ENCODE measurements at places on chromosomes 16 and 17.
A peak's percentile ranks its signal among the peaks of the same experiment; 100 is the strongest.

GRCh38 chr16:47033176-47033575 is 59.7 kb upstream of the DNAJA2 start:
- DNase-seq, result no peak

- no peak for DNase-seq
Observed at GRCh38 chr16:3712861-3713372, 4.4 kb downstream of the TRAP1 start.

GRCh38 chr17:13478326-13478830 is 123.4 kb downstream of the HS3ST3A1 start:
- no peak for DNase-seq

GRCh38 chr17:50564916-50565315 is 4.4 kb downstream of the CACNA1G start:
- DNase-seq, result no peak

- DNase-seq, result no peak
Observed at GRCh38 chr17:35390156-35390555, 16.7 kb upstream of the SLFN11 start.

- peak; percentile 63 for DNase-seq
Observed at GRCh38 chr17:82806645-82807044, 33.2 kb downstream of the ZNF750 start.

GRCh38 chr17:17063546-17064122 is 21.4 kb downstream of the MPRIP start:
- peak; percentile 45 for DNase-seq

DNA sequence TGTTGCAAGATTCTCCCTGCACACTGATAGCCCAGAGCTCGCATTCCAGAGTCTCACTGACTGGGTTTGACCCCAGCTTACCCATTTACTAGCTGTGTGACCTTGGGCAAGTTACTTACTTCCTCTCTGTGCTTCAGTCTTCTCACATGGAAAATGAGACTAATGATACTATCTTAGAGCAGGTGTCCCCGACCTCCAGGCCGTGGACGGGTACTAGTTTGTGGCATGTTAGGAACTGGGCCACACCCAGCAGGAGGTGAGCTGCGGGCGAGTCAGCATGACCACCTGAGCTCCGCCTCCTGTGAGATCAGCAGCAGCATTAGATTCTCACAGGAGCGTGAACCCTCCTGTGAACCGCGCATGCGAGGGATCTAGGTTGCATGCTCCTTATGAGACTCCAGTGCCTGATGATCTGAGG is 15.8 kb downstream of the ANKFY1 start:
- DNase-seq, result no peak

GRCh38 chr17:4877089-4877488 is 22.2 kb upstream of the C17orf107 start:
- DNase-seq, result no peak

DNA sequence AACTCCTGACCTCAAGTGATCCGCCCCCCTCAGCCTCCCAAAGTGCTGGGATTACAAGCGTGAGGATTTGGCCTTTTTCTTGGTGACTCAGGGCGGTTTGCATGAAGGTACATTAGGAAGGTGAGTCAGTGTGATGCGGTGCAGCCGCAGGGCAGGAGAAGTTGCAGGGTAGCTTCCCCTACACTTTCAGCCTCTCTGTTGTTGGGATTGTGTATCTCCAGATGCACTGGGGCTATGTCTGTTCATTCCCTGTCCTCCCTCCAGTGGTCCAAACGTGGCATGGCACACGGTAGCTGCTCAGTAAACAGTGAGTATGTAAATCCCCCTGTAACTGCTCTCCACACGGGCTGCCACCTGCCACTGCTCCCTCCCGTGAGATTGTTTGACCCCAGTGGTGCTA is 109.1 kb upstream of the CDC42EP4 start:
- DNase-seq, result peak; percentile 77

DNA sequence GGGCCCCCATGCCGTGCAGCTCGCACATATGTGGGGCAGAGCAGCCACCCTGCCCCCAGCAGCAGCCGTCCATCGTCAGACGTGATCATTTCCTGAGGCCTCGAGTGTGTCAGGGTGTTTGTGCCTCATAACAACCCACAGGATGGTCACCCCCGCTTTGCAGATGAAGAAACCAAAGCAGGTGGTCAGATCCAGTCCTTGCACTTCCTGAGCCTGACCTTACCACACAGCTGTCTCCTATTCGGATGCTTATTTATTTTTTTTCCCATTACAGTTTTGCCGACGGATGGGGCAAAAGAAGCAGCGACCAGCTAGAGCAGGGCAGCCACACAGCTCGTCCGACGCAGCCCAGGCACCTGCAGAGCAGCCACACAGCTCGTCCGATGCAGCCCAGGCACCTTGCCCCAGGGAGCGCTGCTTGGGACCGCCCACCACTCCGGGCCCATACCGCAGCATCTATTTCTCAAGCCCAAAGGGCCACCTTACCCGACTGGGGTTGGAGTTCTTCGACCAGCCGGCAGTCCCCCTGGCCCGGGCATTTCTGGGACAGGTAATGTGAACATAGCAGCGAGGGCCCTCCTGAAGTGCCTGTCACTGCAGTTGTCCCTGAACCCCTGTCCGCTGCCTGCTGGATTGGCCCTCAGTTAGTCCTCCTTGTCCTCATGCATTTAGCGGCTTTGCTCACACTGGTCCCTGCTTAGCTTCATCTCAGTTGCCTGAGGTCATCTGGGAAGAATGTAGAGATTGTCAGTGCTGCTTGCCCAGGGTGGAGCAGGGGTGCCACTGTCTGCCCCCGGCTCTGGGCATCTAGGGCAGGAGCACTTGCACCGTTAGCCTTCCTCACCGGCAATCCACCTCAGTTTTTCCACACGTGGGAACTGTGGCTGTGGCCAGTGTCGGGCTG is 1.4 kb downstream of the MPG start:
- no peak for DNase-seq

DNA sequence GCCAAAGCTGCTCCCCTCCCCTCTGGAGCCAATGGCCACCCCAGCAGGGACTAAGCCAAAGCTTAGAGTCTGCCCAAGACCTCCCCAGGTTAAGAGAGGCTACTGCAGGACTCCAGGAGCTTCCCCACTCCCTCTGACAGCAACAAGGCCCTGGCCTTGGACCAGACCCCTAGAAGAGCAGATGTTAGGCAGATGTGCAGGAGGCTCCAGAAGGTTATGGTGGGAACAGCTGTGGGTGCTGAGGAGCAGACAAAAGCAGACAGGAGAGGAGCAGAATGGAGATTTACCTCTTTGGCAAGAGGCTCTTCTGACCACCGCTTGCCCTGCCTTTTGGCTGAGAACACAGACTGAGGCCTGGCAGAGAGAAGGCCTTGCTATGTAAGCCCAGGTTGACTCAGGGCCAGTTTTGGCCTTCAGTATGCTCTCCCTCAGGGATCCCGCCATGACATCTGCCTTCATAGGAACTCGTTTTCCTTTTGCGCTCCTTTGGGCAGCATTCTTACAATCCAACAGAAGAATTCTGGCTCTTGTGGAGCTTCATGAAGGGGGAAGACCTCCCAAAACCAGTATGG is 113.0 kb downstream of the RBFOX3 start:
- DNase-seq, result no peak

DNA sequence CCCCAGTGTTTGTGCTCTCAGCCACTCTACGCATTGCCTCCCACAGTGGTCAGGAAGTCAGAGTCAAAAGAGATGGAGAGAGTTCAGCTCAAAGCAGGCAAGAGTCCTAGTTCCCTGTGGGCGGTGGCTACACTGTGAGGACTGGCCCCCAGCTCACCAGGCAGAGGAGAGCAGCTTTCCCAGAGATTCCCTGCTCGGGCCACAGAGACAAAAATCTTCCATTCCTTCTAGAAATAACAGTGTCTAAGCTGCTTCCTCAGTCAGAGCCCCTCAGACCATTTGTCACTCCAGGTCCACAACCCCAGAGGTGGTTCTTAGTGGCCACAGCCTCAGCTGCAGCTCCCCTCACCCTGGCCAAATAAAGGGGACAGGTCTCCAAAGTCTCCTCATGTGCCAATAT is 263.0 kb upstream of the RPL38 start:
- peak; percentile 33 for DNase-seq

DNA sequence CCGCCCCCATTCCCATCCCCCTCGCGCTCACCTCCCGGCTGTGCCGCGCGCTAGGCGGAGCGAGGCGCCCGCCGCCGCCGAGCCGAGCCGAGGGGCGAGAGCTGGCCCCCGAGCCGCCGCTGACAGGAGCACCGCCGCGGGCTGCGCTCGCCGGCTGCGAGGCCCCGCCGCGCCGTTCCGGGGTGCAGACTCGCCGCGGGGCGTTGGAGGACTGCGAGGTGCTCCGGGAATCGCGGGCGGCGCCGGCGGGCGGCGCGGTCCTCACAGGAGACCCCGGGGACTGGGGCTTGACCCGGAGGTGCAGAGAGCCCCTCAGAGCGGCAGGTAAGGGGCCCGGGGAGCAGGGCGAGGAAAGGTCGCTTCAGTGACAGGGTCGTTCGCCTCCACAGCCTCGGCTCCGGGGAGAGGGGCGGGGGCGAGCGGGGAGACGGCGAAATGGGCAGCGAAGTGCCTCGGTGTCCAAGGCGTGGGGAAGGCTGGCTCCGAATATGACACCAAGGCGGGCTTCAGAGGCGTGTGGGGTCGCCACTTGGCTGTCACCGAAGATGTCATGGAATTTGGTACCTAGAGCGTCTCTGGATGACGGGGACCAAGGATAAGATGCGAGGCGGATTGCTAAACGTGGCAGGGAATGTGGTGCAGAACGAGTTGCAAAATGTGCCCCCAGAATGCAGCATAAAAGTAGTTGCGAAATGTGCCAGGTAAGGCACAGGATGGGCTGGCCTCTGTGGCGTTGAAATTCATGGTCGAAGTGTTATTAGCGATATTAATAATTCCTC is 580 bp downstream of the TANC2 start:
- DNase-seq, result peak; percentile 64

- DNase-seq, result no peak
Observed at GRCh38 chr16:27762441-27762840, 212.5 kb downstream of the KATNIP start.

GRCh38 chr17:80936723-80937122 is 54.9 kb upstream of the CHMP6 start:
- DNase-seq, result no peak

GRCh38 chr17:39838057-39838456 is 26.1 kb downstream of the IKZF3 start:
- DNase-seq, result no peak

DNA sequence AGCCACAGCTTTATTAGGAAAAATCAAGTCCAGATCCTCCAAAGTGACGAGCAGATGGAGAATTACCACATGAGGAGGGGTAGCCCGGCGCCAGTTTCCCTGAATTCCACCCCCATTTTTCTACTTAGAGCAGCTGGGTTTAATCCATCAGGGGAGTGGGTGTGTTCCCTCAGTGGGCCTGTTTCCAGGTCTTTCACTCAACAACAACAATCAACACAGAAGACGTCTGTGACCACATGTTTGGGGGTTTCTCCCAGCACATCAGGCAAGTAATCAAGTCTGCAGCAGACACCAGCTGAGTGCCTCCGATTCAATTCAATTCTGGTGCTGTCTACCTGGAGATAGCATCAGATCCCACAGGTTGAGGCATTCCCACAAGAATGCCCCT is 6.8 kb downstream of the SLC6A2 start:
- no peak for DNase-seq

- no peak for DNase-seq
Observed at GRCh38 chr16:1381612-1382406, 30.1 kb downstream of the GNPTG start.

GRCh38 chr17:34366010-34366409 is 3.0 kb upstream of the CCL1 start:
- no peak for DNase-seq

- no peak for DNase-seq
Observed at GRCh38 chr17:61383689-61384201, 15.9 kb upstream of the TBX2 start.

GRCh38 chr16:51641191-51641765 is 490.2 kb upstream of the SALL1 start:
- DNase-seq, result no peak

- no peak for DNase-seq
Observed at GRCh38 chr17:71649941-71650350, 470.9 kb upstream of the SOX9 start.

DNA sequence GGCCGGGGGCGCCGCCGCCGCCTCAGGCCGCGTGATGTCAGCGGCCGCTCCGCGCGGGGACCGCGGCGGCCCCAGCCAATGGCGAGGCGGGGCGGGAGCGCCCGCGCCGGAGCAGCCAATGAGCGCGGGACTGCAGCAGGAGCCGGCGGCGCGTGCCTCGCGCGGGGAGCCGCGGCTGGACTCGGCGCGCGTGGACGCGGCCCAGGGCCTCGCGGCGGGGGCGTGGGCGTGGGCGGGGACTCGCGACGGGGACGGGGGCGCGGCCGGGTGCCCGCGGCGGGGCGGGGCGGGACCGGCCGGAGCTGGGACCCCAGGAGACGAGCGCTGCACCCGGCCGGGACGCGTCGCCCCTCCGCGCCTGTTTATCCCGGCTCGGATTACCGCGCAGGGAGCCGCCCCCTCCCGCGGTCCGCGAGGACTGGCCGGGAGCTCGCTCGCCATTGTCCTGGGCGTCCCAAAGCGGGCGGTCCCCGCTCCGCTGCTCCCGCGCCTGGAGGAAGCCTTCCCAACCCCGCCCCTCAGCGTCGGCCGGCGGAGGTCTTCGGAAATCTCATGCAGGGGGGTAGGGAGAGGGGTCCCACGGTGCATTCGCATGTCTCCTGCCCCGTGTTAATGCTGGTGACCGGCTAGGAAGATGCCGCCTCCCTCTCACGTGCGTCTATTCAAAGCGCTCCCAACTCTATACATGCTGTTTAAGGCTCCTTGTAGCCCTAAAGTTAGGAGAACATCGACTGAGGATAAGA is at the start of gene RNF157:
Gene RNF157, minus strand, starts transcription at position 33 of the 743 bp plus-strand sequence. CDS start 253 bp downstream, outside the sequence.
- DNase-seq, result peak; percentile 93

GRCh38 chr17:5120036-5120435 is 4.2 kb downstream of the USP6 start:
- no peak for DNase-seq

- DNase-seq, result no peak
Observed at GRCh38 chr17:596763-597644, 117.6 kb downstream of the VPS53 start.

GRCh38 chr17:58702708-58703107 is 10.3 kb downstream of the RAD51C start:
- DNase-seq, result no peak

DNA sequence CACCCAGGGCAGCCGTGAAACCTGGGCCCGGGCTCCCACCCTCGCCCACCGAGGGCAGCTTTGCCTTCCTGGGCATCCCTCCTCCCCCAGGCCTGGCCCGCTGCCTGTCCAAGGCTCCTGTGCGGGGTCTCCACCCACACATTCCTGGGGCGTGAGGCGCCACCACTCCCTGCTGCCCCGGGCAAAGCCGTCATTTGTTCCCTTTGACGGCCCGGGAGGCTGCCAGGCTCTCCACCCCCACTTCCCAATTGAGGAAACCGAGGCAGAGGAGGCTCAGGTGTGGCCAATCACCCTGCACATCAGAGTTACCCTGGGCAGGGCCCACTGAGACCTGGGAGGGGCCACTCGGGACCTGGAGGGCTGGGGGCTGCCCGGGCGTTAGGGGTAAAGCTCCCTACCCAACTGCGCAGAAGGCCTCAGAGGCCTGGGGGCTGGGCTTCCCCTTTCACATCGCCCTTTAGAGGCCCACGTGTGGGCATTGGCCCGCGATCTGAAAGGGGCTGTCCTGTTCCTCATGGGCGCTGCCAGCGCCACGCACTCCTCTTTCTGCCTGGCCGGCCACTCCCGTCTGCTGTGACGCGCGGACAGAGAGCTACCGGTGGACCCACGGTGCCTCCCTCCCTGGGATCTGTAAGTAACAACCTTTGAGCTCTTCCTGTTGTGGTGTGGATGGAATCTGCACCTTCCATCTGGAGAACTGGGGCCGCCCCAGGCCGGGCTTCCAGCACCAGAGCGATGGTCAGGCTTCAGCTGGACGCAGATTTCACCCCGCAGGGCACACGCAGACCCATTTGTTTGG is at the start of gene MSLN:
Gene MSLN, plus strand, starts transcription at position 190 of the 799 bp plus-strand sequence. CDS start 1,947 bp downstream, outside the sequence.
- DNase-seq, result no peak

- peak; percentile 91 for DNase-seq
Observed at GRCh38 chr17:38605841-38606645, at the start of gene SRCIN1. TSS of gene SRCIN1 (minus strand) at chr17:38605952. CDS start at chr17:38605705, 247 bp downstream.
